ENCODE measurements at places on chromosomes 16 and 17.

DNA sequence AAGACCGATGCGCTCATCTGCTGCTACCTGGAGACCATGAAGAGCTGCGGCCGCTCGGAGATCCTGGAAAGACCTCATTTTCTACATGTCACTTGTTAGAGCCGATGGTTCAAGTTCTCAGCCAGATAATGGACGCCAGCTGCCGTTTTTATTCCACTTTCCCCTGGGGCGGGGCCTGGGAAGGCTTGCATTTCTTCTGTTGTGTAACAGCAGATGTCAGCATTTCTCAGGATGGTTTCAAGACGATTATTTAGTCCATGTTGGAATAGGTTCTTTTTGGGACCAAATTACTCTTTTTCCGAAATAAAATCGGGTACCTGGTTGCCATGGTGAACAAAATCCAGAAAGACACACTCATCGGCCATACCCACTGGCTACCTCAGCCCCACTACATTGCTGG lies 1418.3 kb downstream of the CDH11 start:
- DNase-seq = no peak

- no peak for DNase-seq
Measured at GRCh38 chr17:65677932-65678331, 116.5 kb upstream of the AXIN2 start.

GRCh38 chr17:7888184-7888920 lies at the start of gene CHD3:
Gene CHD3 (plus strand): TSS chr17:7888789. CDS start chr17:7889001, 212 bp downstream.
- peak; percentile 61 for DNase-seq

GRCh38 chr17:49003557-49004511 lies 6.6 kb downstream of the IGF2BP1 start:
- no peak for DNase-seq

DNA sequence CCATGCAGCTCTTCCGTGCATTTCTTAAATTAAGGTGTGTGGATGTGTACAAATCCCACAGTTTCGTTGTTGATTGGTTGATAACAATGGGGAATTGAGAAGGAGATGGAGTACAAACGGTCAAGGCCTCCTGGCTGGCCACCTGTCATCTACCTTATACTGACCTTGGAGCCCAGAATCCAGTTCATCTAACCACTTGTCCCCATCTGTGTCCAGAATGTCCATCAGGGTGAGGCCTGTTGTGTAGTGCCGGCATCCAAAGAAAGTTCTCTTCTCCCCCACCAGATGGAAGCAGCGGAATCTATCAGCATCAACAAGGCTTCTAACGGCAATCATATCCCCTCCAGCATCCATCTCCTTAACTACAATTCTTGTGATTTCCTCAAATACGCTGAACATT lies 1.5 kb downstream of the GSDMB start:
- no peak for DNase-seq

DNA sequence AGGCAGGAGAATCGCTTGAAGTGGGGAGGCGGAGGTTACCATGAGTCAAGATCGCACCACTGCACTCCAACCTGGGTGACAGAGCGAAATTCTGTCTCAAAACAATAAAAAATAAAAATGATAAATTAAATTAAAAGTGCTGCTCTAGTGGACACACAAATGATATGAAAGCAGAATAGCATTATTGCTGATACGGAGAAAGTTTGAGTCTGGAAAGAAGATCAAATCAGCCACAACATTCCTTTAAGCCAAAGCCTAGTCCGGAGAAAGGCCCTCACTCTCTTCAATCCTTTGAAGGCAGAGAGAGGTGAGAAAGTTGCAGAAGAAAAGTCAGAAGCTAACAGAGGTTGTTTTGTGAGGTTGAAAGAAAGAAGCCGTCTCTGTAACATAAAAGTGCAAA lies 15.1 kb upstream of the CSF3 start:
- DNase-seq = no peak

DNA sequence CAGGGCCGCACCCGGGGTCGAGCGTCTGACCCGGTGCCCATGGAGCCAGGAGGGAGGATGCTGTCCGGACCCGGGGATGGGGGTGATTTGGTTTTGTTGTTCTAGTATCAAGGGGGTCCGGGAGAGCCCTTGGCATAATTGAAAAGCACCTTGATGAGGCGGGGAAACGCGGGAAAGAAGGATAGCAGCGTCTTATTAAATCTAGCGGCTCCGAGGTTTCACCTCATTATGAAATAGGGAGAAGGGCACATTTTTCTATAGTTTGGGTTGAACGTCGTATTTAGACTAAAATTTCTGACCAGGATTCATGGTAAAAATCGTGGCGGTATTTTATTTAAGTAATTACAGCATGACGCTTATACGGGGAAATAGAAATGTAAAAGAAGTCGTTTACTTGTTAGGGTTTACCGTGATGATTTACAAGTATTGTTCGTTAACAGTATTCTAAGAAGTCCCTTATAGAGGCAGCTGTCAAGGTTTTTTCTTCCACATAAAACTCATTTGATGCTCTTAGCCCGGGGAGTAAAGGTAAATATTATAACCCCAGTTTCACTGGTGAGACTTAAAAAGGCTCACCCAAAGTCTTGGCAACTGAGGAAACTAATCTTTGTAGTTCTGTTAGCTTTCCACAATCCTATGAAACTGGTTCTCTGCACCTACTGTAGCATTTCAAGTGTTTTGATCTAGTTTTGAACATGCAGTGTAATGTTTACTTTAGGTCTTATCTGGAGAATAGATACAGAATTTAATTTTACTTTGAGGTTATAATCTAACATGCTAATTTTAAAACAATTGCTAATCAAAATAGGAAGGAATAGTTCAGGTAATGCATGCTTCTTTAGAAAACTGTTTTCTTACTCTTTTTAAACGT lies 756 bp downstream of the LUC7L3 start:
- no peak for DNase-seq

- DNase-seq = no peak
Measured at GRCh38 chr16:57803134-57803990, 1.1 kb upstream of the KIFC3 start.

- DNase-seq = peak; percentile 85
Measured at GRCh38 chr16:1002399-1003166, 21.0 kb downstream of the SOX8 start.

GRCh38 chr17:77526259-77526711 lies 385.5 kb downstream of the SEC14L1 start:
- DNase-seq = no peak

DNA sequence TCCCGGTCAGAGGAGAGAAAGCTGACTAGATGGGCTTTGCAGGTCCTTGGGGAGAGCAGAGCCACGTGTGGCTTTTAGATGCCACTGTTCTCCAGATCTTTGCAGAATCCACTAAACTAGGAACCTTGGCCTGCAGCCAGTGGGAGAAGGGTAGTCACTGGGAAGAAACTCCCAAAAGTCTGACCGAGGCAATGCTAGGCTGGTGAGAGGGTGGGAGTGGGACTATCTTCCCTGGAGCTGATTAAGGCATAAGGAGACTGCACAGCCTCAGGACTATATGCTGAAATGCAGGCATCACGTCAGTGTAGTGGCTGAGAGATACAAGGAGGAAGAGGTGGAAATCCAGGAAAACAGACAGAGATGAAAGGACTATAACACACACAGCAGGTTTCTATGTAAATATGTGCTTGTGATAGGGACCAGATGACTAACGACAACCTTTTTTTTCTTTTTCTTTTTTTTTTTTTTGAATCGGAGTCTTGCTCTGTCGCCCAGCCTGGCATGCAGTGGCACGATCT lies 2.2 kb upstream of the GSDMA start:
- no peak for DNase-seq

GRCh38 chr17:49252148-49252695 lies 21.6 kb upstream of the PHOSPHO1 start:
- DNase-seq = no peak

DNA sequence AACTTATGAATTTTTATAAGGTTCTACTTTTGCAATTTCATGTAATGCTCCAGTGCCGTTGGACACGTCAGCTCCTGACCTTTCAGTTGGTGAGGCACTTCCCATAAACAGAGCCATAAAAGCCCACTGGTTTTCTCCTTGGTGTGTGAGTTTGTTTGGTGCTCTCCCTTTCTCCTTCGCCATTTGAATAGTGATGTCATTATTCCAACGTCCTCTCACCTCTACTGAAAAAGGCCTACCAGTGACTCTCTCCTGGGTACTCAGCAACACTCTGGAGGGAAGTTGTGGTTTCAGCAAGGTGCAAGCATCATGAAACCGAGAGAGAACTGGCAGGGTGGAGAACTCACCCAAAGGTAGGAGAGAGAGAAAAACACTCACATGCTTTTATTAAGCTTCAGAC lies 29.6 kb upstream of the HNF1B start:
- no peak for DNase-seq

- DNase-seq = no peak
Measured at GRCh38 chr16:49464093-49464492, 90.5 kb downstream of the C16orf78 start.

DNA sequence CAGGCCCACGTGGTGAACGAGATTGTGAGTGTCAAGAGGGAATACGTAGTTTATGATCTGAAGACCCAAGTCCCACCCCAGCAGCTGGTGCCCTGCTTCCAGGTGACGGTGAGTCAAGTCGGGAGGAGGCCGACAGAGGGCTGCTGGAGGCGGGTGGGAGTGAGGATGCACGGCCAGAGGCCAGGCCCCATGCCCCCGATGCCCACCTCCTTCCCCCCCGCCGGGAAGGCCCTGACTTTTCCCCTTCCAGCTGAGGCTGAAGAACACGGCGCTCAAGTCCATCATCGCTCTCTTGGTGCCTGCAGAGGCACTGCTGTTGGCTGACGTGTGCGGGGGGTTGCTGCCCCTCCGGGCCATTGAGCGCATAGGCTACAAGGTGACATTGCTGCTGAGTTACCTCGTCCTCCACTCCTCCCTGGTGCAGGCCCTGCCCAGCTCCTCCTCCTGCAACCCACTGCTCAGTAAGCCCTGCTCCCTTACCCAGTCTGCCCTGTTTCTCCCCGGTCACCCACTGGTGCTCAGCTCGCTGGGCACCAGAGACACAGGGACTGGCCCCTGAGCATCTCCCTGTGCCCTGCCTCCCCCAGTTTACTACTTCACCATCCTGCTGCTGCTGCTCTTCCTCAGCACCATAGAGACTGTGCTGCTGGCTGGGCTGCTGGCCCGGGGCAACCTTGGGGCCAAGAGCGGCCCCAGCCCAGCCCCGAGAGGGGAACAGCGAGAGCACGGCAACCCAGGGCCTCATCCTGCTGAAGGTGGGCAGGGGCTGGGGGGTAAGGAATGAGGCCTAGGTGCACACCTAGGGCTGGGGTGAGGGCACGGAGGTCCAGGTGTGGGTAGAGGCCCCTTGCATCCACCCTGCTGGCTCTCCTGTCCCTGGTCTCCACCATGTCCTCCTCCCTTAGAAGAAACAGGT lies 2.6 kb downstream of the ZACN start:
- DNase-seq = no peak

GRCh38 chr17:50550661-50551432 lies 3.9 kb downstream of the SPATA20 start:
- DNase-seq = no peak

DNA sequence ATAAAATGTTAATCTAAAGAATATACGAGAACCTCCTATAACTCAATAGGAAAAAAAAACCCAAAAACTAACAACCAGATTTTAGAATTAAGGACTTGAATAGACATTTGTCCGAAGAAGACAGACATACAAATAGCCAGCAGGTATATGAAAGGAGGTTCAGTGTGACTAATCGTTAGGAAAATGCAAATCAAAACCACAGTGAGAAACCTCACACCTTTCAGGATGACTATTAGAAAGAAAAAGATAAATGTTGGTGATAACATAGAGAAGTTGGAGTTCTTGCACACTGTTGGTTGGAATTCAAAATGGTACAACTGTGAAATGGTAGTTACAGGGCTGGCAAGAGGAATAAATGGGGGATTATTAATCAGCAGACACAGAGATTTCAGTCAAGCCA lies 339.0 kb downstream of the TMEM114 start:
- no peak for DNase-seq

GRCh38 chr17:41539071-41539492 lies 11.0 kb upstream of the KRT19 start:
- no peak for DNase-seq

GRCh38 chr17:48563385-48563838 lies 14.7 kb downstream of the HOXB4 start:
- no peak for DNase-seq

GRCh38 chr16:78571898-78572358 lies 472.5 kb downstream of the WWOX start:
- no peak for DNase-seq

DNA sequence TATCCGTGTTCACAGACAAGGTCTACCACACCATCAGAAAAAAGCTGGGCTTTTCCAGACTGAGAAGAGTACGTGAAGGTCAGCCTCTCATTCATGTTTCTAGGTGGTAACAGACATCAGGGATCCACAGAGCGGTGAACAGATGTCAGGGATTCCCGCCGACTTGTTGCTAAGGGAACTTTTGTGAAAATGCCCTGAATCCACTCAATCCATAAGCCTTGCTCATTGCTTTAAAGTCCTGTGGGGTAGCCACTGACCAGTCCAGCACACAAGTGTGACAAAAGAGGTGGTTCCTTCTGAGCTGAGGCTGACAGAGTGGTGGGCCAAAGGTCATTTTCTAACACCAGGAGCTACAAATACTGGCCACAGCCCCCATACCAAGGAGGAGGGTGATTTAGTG lies 5.9 kb downstream of the GAS7 start:
- DNase-seq = no peak

- DNase-seq = no peak
Measured at GRCh38 chr16:24834459-24835335, 11.1 kb upstream of the SLC5A11 start.

DNA sequence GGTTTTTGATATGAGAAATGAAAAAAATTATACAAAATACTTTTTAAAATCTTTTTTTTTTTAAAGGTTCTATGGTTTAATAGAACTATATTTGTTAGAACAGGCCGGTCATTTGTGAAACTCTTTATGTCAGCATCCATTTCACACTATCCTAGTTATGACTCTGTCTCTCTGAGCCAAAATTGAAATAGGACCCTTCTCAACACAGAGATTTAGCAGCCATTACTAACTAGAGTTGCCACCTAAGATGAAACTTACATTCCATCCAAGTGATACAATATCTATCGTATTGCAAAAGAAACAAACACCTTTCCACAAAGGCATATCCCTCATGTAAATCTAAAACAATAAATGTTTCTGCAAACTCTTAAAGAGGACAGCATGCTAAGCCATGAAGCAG lies 249.8 kb downstream of the CDH11 start:
- no peak for DNase-seq

DNA sequence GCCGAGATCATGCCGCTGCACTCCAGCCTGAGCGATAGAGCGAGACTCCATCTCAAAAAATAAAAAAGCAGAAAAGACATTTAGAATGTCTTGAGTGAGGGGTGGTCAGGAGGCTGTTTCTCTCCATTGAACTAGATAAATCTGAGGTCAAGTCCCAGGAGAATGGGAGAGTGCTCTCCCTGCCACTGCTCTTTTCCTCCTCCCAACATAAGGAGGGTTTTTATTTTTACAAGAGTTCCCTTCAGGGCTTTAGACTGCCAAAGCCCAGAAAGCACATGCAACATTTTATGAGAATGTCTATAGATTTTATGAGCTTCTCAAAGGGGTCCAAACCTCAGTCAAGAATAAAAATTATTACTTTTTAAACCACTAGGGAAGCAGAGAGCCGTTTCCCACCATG lies 1.6 kb downstream of the RND2 start:
- DNase-seq = no peak

DNA sequence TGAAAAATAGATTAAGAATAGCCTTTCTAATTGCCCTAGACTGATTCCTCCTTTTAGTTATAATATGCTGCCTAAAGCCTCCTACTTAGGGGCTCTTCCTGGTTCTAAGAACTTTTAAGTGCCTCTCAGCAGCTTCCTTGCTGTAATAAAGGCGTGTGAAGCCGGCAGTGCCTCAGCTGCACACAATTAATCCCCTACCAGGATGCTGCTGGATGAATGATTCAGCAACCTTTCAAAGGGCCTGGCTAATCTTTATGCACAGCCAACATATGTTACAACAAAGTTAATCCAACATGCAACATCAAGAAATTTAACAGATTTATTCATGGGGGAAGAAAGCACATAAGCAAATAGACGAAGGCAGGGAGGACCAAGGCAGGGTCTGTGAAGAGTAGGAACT lies 145.2 kb downstream of the PMP22 start:
- no peak for DNase-seq
